Left ventricle myocardium superior (tissue), 1 donor: ENCODE measurements at places on chromosomes 7 and 10. TPM values are rescaled to one million over a fixed set of nuclear protein-coding genes. Genes with fewer than 3 reads are reported as not detected.

Gene ZWINT
- total RNA-seq, result 1.8 TPM

- no peak for DNase-seq
Measured at GRCh38 chr10:89201345-89202032, 5.6 kb downstream of the CH25H start.

- DNase-seq, result no peak
Measured at GRCh38 chr7:92226981-92227380, 18.7 kb downstream of the KRIT1 start.

DNA sequence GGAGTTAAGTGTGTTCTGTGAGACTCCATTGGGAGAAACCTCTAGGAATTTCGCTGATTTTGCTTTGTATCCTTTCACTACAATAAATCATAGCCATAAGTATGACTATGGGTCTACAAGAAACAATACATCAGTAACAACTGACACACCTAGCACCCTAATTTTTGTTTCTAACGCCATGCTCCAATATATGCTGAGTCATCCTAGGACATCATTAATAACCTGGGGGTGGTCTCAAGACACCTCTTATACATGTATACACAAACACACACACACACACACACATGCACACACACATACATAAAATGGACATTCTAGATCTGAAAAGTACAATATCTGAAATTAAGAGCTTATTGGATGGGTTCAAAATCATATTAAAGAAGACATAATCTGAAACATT lies 18.2 kb downstream of the ZNF248 start:
- DNase-seq, result no peak

DNA sequence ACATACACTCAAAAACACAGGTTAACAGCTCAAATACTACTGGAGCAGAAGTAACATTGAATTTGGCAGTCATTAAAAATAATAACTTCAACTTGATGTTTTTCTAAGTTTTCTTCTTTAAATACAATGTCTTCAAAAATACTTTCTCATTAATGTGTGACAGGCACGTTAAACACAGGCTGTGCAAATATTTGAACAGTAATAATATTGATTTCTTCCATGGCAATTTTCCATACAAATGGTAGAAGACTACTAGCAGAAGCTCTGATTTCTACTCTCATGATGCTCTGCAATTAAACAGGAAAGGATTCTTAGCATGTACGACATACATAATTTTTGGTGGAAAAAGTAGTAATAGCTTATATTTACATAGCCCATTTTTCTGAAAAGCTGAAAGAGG lies 47.4 kb downstream of the NRP1 start:
- no peak for DNase-seq

DNA sequence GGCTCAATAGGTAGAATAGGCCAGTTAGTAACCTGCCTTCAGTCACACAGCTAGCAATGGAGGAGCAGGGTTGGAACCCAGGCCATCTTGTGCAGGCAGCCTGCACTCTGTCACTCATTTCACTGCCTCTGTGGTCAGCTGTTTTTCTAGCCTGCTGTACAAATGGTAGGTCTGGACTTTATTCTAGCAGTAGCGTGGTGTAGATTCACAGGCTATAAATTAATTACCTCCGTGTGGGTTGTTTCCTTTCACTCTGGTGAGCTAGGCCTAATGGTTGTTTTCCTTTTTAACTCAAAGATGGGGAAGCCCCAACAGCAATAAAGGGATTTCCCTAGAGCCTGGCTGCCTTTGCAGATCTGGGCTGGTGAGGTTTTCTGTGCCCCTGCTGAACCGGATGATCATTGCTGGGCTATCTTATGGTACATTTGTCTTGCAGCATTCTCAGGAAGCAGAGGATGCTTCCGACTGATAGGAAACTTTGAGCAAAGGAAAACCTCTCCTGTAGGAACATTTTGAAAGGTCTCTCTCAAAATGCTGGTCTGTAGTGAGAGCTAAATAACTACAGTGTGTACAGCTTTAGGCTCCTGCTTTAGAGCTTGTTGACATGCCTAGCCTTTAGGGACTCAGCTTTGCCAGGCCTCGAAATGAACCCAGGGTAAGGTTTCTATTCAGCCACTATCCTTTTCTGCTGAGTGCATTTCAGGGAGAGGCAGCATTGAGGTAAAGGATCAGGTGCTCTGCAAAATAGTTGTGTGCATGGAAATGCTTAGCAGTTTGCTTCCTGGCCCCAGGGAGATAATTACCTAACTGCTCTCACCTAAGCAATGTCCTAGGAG lies 157.4 kb downstream of the ST7 start:
- no peak for DNase-seq
